Peyer's patch (tissue), 4 donors: ENCODE measurements at places on chromosomes 5 and 9. TPM values are rescaled to one million over a fixed set of nuclear protein-coding genes. Genes with fewer than 3 reads are reported as not detected.

The MYOT gene
- total RNA-seq, result 4.3 TPM

DNA sequence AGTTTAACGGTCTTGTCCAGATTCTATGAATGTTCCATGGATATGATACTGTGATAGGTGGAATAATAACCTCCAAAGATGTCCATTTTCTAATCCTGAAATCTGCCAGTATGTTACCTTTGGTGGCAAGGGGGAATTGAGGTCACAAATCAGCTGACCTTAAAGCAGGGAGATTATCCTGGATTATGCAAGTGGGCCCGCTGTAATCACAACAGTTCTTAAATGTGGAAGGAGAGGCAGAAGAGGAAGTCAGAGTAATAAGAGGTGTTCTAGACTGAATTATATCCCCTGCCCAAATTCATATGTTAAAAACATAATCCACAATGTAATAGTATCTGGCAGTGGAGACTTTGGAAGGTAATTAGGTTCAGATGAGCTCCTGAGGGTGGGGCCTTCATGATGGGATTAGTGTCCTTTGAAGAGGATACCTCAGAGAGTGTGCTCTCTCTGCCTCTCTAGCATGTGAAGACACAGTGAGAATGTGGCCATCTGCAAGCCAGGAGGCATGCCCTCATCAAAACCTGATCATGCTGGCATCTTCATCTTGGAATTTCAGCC, 47.6 kb upstream of the ZFAND5 start:
- no peak for DNase-seq
- H3K27me3 ChIP-seq, result no peaks in the 10 kb centered on the region
- H3K4me1 ChIP-seq, result no peaks in the 10 kb centered on the region
- H3K36me3 ChIP-seq, result no peaks in the 10 kb centered on the region
- no peak overlapping the region for H3K27ac ChIP-seq

The GDNF gene
- 8.3 TPM for total RNA-seq

GRCh38 chr9:2615497-2615896, 6.1 kb upstream of the VLDLR start:
- H3K27me3 ChIP-seq, result no peaks in the 10 kb centered on the region
- H3K27ac ChIP-seq, result no peak overlapping the region
- no peaks in the 10 kb centered on the region for H3K4me1 ChIP-seq
- no peaks in the 10 kb centered on the region for H3K36me3 ChIP-seq
- no peak for DNase-seq
- no peak overlapping the region for H3K4me3 ChIP-seq

- H3K4me3 ChIP-seq, result no peak overlapping the region
- H3K27ac ChIP-seq, result no peak overlapping the region
- no peak for DNase-seq
- no peaks in the 10 kb centered on the region for H3K36me3 ChIP-seq
- no peaks in the 10 kb centered on the region for H3K4me1 ChIP-seq
Measured at GRCh38 chr9:101081641-101082040, 53.1 kb downstream of the PLPPR1 start.
